ENCODE measurements at places on chromosomes 16 and 17.

- DNase-seq = no peak
These were observed 286.5 kb downstream of the BCAS3 start for GRCh38 chr17:60964160-60964559.

- no peak for DNase-seq
These were observed 2.1 kb downstream of the CLTC start for GRCh38 chr17:59621771-59622170.

GRCh38 chr17:3543453-3543852, 14.2 kb downstream of the TRPV3 start:
- no peak for DNase-seq

- no peak for DNase-seq
These were observed 486.4 kb upstream of the KIF2B start for GRCh38 chr17:53336281-53336680.

DNA sequence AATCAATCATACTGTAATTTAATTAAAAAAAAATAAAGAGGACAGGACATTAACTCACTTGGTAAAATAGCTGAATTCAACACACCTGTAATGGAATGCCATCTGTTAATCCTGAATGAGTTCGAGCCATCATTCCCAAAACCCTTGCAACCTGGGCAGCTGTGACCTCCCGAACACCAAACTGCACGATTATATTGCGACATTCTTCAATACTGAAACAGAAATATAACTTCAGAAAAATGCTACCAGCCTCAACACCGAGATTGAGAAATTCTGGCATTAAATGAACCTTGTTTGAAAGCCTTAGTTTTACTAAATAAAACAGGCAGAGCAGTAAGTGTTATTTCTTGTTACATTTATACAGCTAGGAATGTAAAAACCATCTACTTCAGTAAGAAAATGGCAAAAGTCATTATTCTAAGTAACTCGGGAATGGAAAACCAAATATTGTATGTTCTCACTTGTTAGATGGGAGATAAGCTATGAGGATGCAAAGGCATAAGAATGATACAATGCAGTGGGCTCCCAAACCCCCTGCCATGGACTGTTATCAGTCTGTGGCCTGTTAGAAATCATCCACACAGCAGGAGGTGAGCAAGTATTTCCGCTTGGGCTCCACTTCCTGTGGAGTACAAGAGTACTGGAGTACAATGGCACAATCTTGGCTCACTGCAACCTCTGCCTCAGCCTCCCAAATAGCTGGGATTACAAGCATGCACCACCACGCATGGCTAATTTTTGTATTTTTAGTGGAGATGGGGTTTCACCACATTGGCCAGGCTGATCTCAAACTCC, 46.5 kb downstream of the CNOT1 start:
- no peak for DNase-seq

- DNase-seq = peak; percentile 47
These were observed 13.5 kb upstream of the DYNLRB2 start for GRCh38 chr16:80527297-80527696.

DNA sequence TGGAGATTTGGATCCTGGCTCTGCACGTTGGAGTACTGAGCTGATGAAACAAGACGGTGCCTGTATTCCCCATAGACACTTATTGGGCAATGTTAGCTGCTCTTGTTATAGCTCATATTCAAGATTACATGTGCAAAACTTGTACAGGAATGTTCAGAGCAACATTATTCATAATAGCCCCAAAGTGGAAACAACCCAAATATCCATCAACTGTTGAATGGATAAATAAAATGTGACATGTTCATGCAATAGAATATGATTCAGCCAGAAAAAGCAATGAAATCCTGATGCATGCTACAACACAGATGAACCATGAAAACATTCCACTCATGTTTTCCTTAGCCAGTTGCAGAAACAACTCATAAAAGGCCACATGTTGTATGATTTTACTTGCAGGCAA, 5.7 kb upstream of the SDR42E1 start:
- no peak for DNase-seq

DNA sequence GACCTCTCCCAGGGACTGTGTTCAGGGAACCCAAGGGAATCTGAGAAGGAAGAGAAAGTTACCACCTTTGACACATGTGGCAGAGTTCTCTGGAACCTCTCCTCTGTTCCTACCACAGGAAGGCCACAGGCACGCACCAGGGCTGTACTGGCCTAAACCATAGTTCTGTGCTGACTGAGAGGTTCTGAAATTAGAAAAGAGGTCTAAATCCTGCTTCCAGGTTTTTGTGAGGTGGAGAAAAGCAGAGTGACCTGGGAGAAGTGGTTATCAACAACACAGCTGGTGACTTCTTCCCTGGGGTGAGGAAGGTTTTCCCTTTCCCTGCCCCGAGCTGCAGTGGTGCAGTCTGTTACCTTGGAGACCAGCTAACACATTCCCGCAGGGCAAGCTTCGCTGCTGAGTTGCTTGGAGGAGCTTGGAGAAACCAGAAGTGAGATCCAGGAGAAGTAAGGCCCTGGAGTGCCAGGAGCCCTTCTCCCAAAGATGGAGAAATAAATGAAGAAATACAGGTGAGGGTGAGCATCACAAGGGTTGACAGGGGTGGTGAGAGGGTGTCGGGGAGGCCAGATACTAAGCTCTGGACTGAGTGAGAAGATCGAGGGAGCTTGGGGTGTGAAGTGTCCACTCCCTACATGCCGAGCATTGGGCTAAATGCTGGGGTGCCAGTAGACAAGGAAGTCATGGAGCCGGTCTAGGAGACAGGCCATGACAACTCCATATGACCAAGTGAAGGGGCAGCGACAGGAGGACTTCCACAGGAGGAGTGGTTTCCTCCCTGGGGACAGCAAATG, at the start of gene VWA3A:
Gene VWA3A (plus strand): TSS at position 399 of the 791 bp plus-strand sequence. CDS start 97 bp downstream, at position 496.
- no peak for DNase-seq

- DNase-seq = no peak
These were observed 29.2 kb upstream of the SKAP1 start for GRCh38 chr17:48459070-48459844.

- DNase-seq = no peak
These were observed 1531.9 kb upstream of the CDH8 start for GRCh38 chr16:63568164-63568563.

- DNase-seq = no peak
These were observed 583 bp downstream of the ATXN2L start for GRCh38 chr16:28823291-28823872.

- DNase-seq = no peak
These were observed 9.2 kb upstream of the ZNF652 start for GRCh38 chr17:49370971-49371834.

GRCh38 chr17:51486091-51486490, 225.7 kb downstream of the UTP18 start:
- no peak for DNase-seq

- DNase-seq = peak; percentile 73
These were observed 40.9 kb downstream of the RFFL start for GRCh38 chr17:35022536-35023063.

DNA sequence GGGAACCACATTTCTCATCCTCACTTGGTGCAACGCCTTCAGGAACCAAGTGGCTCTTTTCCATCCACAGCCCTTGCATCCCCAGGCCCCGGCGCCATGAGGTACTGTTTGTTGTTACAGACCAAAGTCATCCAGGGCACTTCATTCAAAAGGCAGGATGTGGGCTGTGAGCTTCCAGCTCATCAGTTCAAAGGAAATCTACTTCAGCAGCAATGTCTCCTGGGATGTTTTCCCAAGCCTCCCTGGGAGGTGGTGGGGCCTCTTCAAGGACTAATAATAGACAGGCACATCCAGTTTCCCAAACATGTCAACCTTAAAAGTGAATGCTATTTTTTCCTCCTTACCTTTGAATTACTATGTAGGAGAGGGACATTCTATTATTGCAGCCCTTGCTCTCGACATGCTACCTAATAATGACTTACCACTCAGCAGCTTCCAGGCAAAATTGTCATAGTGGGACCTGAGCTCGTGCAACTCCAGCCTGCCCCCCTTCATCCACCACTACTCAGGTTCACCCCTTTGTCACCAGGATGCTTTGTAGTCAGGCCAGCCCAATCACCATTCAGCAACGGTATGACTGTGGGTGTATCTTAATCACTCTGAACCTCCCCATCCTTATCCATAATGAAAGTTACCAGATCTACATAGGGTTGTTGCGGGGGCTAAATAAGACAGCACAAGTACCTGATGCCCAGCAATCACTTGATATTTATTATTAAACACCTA, 1.7 kb upstream of the PRKCB start:
- DNase-seq = no peak

DNA sequence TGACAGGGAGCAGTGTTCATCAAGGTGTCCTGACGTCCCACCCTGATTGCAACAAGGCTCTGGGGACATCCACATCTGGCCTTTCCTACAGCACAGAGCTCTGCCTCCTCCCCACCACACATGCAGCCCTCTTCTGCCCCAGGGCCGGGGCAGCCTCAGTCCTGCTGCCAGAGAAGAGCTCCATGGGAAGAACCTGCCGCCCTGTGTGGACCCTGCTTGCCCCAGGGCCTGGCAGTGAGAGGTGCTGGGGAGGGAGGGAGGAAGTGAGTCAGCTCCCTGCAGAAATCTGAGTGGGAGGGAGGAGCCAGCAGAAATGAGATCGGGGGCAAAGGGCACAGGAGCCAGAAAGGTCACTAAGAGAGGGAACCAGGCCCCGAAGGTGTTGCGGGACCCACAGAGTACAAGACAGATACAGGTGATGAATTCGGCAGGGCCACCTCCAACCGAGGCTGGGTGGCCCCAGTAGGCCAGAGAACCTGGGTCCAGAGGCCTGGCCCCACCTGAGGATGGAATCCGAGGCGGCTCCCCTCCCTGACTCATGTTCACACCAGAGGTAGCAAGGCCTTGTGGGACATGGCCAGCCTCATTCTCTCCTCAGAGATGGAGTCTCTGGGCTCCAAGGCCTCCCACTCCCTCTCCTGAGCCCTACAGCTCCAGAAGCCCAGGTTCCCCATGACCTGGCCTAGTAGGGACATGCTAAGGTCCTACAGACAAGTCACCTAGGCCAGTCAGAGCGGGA, 24.8 kb downstream of the MYO18A start:
- peak; percentile 59 for DNase-seq

DNA sequence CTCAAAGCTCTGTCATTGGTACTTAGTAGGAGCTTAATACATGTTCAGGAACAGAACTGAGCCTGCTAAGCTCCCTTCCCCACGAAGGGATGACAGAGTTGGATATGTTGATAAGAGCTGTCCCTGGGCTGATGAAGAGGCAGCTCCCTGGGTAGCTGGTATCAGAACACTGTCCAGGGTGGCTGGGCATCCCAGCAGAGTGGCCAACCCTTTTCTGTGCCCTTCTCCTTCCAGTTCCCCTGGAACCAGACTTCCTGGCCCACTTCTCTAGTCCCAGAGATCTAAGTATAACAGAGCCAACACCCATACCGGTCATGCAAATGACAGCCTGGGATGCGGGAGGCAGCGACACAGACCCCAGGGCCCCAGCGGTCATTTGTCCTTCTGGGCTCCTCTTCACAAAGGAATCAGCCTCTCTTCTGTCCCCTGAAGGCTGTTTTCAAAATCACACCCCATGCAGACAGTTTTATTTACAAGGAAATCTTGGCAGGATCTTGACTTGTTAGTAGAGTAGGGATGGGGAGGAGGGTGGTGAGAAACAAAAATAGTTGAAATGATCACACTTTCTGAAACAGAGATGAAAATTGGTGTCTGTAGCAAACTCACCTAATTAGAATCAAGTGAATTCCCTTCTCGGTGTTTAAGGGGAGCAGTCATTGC, 1.4 kb upstream of the RHBDL3 start:
- no peak for DNase-seq

DNA sequence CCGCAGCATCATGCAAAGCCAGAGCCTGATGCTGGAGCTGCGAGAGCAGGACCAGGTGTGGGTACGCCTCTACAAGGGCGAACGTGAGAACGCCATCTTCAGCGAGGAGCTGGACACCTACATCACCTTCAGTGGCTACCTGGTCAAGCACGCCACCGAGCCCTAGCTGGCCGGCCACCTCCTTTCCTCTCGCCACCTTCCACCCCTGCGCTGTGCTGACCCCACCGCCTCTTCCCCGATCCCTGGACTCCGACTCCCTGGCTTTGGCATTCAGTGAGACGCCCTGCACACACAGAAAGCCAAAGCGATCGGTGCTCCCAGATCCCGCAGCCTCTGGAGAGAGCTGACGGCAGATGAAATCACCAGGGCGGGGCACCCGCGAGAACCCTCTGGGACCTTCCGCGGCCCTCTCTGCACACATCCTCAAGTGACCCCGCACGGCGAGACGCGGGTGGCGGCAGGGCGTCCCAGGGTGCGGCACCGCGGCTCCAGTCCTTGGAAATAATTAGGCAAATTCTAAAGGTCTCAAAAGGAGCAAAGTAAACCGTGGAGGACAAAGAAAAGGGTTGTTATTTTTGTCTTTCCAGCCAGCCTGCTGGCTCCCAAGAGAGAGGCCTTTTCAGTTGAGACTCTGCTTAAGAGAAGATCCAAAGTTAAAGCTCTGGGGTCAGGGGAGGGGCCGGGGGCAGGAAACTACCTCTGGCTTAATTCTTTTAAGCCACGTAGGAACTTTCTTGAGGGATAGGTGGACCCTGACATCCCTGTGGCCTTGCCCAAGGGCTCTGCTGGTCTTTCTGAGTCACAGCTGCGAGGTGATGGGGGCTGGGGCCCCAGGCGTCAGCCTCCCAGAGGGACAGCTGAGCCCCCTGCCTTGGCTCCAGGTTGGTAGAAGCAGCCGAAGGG, 24.2 kb downstream of the C1QTNF1 start:
- DNase-seq = no peak

DNA sequence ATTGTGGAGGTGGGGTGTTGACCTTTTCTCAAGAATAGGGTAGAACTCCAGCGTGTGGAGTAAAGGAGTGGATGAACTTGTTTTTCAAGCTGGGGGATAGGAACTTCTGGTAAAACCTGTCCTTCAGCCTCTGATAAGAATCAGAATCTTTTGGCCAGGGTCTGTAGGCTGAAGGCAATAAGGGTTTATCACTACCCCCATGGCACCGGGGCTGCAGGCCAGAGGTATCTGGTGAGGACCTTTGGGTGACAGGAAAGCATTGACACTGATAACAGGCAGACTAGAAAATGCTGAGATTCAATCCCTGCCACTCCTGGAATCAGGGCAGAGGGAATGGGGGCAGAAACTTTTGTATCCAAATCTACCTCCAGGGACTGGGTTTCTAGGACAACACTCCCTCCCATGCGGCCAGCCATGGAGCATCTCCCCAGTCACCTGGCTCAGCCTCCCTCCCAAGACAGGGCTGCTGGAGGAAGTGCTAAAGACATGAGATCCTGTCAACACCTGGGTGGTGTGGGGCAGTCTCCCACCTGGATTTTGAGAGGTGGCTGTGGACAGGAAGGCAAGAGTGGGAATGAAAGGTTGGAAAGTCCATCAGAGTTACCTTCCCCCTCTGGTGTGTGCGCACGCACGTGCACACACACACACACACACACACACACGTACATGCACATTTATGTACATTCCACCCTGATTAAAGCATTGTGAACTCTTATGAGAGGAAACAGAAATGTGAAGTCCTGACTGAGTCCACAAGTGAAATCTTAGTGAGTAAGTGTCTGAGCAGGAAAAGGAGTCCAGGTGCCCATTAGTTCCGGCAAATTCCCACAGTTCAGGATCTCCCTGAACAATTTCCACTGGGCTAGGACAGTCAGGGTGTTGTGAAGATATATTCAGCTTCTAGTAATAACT, 53.1 kb upstream of the MARCHF10 start:
- DNase-seq = no peak

Data from stimulated activated CD4-positive, alpha-beta T cell treated with anti-CD3 and anti-CD28 coated beads, Interleukin-12 subunit alpha, Interleukin-12 subunit beta, amount 100 ng/mL, for 48 hours (primary cell).